ENCODE measurements at places on chromosomes 1 and 21. TPM values are rescaled to one million over a fixed set of nuclear protein-coding genes. Genes with fewer than 3 reads are reported as not detected.

CHI3L2 gene
- not detected for total RNA-seq

GRCh38 chr1:212101735-212102134, 66.2 kb downstream of the DTL start:
- DNase-seq = no peak

DTL gene
- total RNA-seq = 42.8 TPM

NMNAT1 gene
- 18.5 TPM for total RNA-seq

ZNF683 gene
- not detected for total RNA-seq

AIRE gene
- total RNA-seq = not detected

GRCh38 chr1:222897527-222898190, 82.8 kb downstream of the DISP1 start:
- DNase-seq = no peak

DNA sequence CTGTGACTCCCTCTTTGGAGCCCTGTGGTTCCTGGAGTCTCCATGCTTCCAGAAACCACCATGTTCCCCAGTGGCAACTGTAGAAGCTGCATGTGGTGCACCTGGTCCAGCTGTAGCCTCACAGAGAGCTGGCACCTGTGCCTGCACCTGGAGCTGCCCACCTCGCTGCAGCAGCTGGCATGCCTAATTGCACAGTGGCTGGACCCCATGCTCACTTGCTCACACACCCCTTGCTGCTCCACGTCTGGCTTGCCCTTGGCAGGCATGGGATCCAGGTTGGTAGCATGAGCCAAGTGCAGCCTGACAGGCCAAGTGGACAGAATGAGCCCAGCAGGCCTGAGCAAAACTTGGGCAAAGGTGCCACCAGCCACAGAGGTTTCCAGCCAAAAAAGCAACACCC, 680.1 kb downstream of the MATN1 start:
- DNase-seq = no peak

- DNase-seq = peak; percentile 38
These were observed 32.2 kb upstream of the AKT3 start for GRCh38 chr1:243882276-243882675.

C1orf94 gene
- total RNA-seq = not detected

GRCh38 chr1:177210071-177210470, 39.3 kb downstream of the BRINP2 start:
- peak; percentile 14 for DNase-seq

DNA sequence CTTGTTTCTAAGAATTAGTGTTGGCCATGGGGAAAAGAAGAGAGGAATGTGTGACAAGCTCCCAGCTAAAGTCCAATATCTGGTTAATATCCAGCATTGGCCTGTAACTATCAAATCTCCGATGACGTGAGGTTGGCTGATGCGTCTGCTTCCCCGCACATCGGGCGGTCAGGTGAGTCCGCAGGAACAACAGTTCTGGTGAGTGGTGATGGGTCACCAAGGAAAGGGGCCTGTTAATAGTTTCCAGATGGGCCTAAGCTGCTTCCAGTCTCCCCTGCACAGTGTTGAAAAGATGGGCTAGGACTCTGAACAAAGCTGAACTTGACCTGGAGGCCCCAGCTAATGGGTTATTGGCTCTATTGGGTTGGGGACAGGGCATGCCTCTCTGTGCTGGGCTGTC, 193.1 kb upstream of the EDN2 start:
- DNase-seq = no peak

- no peak for DNase-seq
These were observed 403 bp upstream of the PSEN2 start for GRCh38 chr1:226870026-226870400.

DNA sequence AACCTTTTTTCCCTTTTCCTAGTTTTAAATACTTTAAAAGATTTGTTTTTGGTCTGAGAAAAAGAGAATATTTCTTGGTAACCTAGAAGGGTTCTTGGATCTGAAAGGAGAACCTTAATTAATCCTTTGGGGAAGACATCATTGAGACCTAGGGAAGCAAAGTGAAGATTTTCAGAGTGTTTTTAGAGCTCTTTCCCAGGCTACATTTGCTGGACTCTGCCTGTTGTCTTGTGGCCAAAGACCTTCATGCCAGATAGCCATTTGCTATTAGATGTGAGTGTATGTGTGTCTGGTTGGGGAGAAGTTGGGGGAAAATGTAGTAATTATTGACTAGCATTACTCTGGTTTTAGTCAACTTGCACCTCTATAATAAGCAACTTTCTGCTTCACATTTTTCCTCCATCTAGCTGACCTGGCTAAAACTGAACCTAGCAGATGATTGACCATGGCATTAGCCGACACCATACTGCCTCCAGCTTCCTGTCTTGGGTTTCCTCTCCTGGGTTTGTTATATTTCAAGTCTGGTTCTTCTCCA, 239.1 kb downstream of the USP25 start:
- no peak for DNase-seq

- DNase-seq = no peak
These were observed 128.4 kb downstream of the NTMT2 start for GRCh38 chr1:170274131-170274501.

DNA sequence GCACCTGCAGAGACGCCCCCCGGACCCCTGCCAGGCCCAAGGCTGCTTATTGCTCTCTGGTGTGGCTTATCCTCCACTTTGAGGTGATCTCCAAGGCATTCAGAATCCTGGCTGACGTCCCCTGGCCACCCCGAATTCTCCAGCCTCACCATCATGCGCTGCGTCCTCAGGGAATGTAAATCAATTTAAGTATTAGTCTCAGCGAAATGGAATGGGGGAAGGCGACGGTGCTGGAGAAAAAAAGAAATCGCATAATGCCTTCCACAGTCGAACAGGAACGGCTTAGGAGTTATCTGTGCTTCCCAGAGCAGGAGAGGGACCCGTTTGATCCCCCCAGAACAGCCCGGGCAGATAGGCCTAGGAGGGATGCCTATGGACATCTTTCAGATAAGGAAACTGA, 2.9 kb downstream of the EPHA8 start:
- no peak for DNase-seq

DNA sequence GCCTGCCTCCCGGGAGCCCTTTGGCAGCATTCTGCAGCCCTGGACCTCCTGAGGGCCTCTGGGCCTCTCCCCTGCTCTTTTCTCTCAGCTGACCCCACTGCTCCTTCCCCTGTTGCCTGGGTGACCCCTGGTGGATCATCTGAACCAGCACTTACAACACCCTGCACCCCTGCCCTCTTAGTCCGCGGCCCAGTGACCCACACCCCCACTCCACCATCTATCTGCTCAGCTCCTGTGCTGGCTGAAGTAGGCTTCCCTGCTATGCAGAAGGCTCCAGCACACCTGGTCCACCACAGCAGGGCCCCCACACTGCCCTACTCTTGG, 74.0 kb downstream of the DMRTA2 start:
- DNase-seq = no peak

Measured in Caki2 (cell line).